ENCODE measurements at places on chromosomes 13 and 19. TPM values are rescaled to one million over a fixed set of nuclear protein-coding genes. Genes with fewer than 3 reads are reported as not detected.

- no peak for DNase-seq
Measured at GRCh38 chr13:101185606-101186005, 230.7 kb downstream of the NALCN start.

RNF225 gene
- 0.13 TPM for polyA plus RNA-seq

DNA sequence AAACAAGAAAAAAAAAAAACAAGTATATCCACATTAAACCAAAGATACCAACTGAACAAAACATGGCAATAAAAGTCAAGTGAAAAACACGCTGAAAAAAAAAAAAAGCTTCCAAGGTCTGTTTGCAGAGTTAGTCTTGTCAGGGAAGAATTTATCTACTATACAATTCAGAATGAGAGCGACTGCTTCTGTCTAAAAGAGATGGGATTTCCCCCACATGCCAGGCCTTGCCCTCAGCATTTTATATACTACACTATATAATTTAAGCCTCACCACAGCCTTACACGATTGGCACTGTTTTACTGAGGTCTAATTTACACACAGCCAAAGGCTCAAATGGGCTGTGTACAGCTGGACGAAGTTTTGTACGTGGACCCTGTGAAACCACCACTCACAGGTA lies 67.3 kb downstream of the FOXO1 start:
- no peak for DNase-seq

GRCh38 chr13:110520431-110521295 lies 40.9 kb downstream of the RAB20 start:
- no peak for DNase-seq

DNA sequence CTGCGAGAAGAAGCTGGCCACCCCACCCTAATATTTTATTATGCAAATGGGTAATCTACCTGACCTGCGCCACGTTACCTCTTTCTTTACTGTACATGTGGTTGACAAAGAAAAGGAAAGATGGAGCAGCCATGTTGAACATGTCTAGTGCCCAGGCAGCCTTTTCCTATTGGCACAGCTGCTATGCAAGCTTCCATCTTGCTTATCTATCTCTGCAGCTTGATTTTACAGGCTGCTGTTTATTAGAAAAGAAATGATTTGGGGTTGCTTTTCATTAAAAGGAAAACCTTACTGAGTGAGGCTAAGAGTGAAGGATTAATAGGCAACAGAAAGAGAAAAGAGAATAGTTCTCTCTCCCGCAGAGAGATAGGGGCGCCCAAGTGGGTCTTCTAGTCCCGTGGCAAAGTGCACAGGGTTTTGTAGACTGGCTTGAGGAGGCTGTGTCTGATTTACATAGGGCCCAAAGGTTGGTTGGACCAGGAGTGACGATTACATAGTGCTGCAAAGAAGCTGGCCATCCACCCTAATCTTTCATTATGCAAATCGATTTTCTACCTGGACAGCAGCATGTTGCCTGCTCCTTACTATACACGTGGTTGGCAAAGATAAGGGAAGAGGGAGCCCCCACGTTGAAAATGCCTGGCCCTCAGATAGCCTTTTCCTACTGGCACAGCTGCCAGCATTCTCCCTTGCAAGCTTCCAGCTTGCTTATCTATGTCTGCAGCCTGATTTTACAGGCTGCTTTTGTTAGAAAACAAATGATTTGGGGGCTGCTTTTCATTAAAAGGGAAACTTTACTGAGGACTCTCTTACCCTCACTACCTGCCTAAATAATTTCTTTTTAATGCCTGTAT lies 28.3 kb downstream of the OR10H4 start:
- DNase-seq: no peak

TNFSF9 gene
- 9.9 TPM for polyA plus RNA-seq

GRCh38 chr13:44470638-44471562 lies 97.3 kb downstream of the SERP2 start:
- DNase-seq: no peak

DNA sequence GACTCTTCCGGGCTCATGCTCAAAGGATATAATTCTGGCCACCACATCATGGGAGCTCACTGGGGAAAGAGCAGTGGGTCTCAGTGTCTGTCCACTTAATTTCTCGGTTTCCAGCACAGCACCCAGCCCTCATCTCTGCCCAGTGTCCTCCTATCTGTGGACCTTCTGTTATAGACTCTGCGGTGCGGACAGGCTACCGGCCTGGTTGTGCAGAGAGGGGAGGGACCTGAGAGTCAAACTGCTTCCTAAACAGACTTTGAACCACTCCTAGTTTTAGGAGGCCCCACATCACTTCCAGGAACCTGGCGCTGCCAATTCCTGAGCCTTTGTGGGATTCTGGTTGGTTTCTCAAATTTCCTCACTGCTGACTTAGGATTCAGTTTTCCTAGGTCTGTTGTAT lies 59.8 kb upstream of the MED4 start:
- DNase-seq: no peak

ZNF580 gene
- polyA plus RNA-seq: 14.0 TPM

DNA sequence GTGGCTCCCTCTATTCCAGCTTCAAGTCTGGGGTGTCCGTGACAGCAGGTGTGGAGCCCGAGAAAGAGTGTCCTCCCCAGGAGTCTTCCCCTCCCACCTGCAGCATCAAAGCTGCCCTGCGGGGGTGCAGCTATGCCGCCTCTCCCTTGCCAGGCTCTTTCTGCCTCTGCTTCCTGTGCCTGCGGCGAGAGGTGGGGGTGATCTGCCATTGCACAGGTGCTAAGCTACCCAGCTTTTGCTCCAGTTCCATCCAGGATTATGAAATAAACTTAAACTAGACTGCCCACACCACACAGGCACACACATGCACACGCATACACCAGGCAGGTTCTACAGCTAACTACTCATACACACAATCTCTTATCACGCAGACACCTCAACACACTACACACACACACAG lies 104.7 kb upstream of the CLDN10 start:
- no peak for DNase-seq

DNA sequence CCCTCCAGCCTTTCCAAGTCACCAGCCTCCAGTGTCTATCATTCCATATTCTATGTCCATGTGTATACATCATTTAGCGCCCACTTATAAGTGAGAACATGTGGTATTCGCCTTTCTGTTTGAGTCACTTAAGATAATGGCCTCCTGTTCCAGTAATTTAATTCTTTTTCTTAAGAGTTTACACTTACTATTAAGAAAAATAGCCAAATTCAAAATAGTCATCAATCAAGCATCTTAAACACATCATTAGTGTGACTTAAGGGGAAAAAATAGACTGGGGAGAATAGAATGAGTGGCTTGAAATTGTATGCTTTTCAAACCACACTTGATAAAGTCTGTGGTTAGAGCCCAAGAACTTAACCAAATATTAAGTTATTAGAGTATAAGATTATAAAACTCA lies 248.0 kb downstream of the MAB21L1 start:
- no peak for DNase-seq

TGFB1 gene
- 25.5 TPM for polyA plus RNA-seq

- DNase-seq: no peak
Measured at GRCh38 chr13:40082639-40083038, 427.2 kb downstream of the COG6 start.

- DNase-seq: no peak
Measured at GRCh38 chr13:106597186-106597585, 29.2 kb upstream of the ARGLU1 start.

DNA sequence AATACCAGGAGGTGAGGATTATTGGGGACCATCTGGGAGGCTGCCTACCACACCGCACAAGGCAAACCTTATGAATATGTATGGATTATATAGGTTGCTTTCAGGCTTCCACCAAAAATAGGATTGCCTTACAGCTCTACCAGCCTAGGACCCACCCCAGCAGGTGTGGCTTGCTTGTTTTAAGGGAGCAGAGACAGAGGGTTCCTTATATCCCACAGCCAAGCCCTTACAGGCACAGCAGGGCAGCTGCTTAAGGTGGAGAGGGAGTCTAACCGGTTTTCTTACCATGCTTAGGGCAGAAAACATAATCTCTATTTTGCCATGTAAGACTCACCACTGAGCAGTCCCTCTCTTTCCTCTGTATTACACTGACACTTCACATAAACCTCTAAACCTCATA lies 16.1 kb upstream of the TTYH1 start:
- DNase-seq: no peak

GRCh38 chr19:45499196-45500180 lies 1.2 kb downstream of the PPM1N start:
- peak; percentile 62 for DNase-seq

- no peak for DNase-seq
Measured at GRCh38 chr13:72960541-72960940, 98.3 kb upstream of the KLF5 start.

LGALS4 gene
- 0.58 TPM for polyA plus RNA-seq

DNA sequence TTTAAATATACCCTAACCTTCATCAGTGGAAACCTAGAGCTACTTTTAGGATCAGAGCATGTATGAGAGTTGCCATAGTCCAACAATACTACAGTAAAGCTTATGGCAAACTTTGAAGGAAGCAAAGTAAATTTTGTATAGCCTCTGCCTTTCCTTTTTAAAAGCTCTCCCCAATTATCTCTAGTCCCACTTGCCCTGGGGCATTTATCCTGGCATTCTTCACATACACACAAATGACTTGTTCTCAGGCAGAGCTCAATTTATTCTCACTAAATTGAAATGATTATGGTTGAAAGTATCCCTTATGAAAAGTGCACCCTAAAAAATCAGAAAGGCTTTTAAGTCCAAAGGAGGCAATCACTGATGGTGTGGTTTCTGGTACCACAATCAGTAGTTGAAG lies 94.1 kb upstream of the UFM1 start:
- no peak for DNase-seq

DNA sequence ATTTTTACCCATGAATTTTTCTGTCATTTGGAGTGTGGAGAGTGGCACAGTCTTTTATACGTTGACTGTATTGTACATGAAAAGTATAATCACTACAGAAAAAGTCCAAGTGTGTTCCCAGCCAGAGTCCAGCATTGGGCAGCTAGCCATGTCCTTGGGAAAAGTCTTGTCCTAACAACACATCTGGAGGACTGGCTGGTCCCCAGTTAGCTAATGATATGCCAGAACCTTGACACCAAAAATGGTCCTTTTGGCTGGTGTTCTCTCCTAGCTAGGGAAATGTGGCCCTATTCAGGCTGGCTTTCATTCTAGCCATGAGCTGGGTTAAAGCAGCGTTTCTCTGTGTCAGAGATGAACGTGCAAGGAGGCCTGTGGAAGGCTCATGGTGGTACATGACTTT lies 98.9 kb downstream of the ESD start:
- DNase-seq: no peak

GRCh38 chr19:33488826-33489225 lies 32.8 kb downstream of the PEPD start:
- DNase-seq: no peak

DNA sequence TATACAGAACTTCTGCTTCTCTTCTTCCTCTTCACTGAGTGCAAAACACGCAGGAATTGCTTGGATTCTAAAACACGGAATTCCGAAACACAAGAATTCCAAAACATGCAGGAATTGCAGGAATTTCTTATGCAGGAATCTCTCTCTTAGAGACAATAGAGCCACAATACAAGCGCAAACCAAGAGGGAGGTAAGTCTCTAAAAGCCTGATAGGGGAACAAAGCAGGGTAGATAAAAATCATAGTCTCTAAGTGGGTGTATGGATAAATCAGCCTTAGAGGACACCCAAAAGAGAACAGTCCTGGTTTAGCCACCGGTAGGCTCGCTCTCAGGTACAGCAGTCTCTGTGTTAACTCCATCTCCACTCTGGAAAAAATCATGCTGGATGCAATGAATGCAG lies 112.9 kb downstream of the LHFPL6 start:
- no peak for DNase-seq

DNA sequence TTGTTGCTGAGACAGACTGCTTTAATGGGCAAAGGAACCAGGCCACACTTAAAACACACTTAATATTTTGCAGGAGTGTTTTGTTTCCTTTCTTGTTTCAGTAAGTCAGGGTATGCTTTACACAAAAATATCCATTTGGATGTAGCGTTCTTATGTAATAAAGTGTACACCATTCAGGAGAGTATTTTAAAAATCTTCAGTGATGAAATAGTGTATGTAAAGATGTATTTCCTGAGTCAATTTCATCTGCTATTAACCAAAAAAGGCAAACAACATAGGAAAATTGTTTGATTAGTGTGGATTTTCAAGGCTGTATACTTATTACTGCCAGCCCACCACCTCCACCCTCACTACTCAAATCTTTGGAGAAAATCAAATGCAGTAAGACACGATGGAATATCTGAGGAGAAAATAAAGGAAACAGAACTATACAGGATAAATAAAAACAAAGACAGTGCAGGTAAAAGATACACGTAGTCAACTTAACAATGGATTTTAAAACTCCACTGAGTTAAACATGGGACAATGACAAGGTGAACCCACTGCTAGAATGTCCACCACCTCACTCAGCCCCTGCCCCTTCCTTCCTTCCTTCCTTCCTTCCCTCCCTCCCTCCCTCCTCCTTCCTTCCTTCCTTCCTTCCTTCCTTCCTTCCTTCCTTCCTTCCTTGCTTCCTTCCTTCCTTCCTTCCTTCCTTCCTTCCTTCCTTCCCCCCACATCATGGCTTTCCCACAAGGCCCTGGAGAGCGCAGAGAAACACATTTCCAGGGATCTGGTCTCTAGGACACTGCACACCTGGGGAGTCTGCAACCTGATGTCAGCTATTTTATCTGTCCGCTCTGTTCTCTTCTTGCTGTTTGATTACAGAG lies 360.3 kb downstream of the IRS2 start:
- DNase-seq: no peak

CYP2S1 gene
- polyA plus RNA-seq: 0.67 TPM

DNA sequence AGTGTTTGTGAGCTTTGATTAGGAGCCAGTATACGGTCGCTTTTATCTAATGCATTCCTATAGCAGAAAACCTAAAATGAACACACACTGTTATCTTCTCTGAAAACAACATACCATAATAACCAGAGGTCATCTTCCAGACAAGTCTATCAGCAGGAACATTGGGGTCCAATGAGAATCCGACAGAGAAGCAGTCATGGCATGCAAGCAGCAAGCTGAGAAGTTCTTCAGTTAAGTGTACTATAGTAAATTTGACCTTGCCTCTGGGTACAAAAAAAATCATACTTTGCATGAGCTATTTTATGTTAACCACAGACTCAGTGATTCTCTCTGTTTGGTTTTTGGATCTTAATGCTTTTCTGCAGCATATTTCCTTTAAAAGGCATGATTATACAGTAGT lies 1505.1 kb downstream of the PCDH9 start:
- no peak for DNase-seq

- no peak for DNase-seq
Measured at GRCh38 chr13:39897636-39898035, 242.2 kb downstream of the COG6 start.

CD70 gene
- 142 TPM for polyA plus RNA-seq

NLRP5 gene
- polyA plus RNA-seq: not detected

- peak; percentile 99 for DNase-seq
Measured at GRCh38 chr19:36605101-36605876, at the start of gene ZNF382. Gene ZNF382 (plus strand): TSS chr19:36605313. CDS start chr19:36609915, 4,602 bp downstream.

Data from SK-N-SH (cell line).